ENCODE measurements at places on chromosomes 5 and 9. TPM values are rescaled to one million over a fixed set of nuclear protein-coding genes. Genes with fewer than 3 reads are reported as not detected.

The KIF4B gene
- total RNA-seq: not detected

The PIK3R1 gene
- total RNA-seq: 151 TPM

The FOXD4 gene
- total RNA-seq: 0.35 TPM

The GRM6 gene
- not detected for total RNA-seq

The CCDC192 gene
- total RNA-seq: not detected

The PRUNE2 gene
- 0.22 TPM for total RNA-seq

The SPATA31D4 gene
- not detected for total RNA-seq

The UGT3A1 gene
- not detected for total RNA-seq

The PCDHA11 gene
- total RNA-seq: not detected

The IL13 gene
- total RNA-seq: not detected

The CDH6 gene
- total RNA-seq: not detected

The SLC4A9 gene
- not detected for total RNA-seq

The TRIM7 gene
- 4.2 TPM for total RNA-seq

The NXNL2 gene
- not detected for total RNA-seq

All from CD4-positive, alpha-beta memory T cell (primary cell).